Activated CD4-positive, alpha-beta memory T cell treated with anti-CD3 and anti-CD28 coated beads, Interleukin-2, amount 10 ng/mL, durations not matched to agents 7 days and 5 days (primary cell): ENCODE measurements at places on chromosomes 2 and 18.

GRCh38 chr2:111667001-111667400 lies 217.0 kb downstream of the ANAPC1 start:
- no peak overlapping the region for H3K4me3 ChIP-seq
- H3K27me3 ChIP-seq: peaks cover 15% of the 10 kb centered on the region
- no peak for DNase-seq
- no peaks in the 10 kb centered on the region for H3K36me3 ChIP-seq
- H3K27ac ChIP-seq: no peak overlapping the region

DNA sequence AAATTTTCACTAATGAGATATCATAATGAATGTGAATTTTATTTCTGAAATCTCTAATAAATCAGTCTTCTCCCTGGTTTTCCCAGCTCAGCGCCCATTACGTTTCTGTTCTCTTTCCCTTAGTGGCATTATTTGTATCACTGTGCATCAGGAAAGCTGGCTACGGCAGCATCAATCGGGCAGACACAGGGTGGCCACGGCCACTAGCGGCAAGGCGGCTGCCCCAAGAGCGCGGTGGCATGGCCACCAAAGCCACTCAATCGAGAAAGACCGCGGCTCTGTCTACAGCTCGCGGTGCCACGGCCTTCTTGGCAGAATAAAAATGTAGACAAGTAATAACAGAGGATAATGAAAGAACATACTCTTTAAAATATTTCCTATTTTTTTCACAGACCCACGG lies 168.0 kb downstream of the RPIA start:
- no peak for DNase-seq
- H3K36me3 ChIP-seq: no peaks in the 10 kb centered on the region
- no peaks in the 10 kb centered on the region for H3K4me1 ChIP-seq
- no peak overlapping the region for H3K4me3 ChIP-seq
- H3K27me3 ChIP-seq: peaks cover 29% of the 10 kb centered on the region

GRCh38 chr2:71784734-71785511 lies 331.6 kb downstream of the DYSF start:
- H3K36me3 ChIP-seq: no peaks in the 10 kb centered on the region
- DNase-seq: no peak
- no peak overlapping the region for H3K4me3 ChIP-seq
- H3K27ac ChIP-seq: no peak overlapping the region
- H3K27me3 ChIP-seq: no peaks in the 10 kb centered on the region
- H3K4me1 ChIP-seq: no peaks in the 10 kb centered on the region

DNA sequence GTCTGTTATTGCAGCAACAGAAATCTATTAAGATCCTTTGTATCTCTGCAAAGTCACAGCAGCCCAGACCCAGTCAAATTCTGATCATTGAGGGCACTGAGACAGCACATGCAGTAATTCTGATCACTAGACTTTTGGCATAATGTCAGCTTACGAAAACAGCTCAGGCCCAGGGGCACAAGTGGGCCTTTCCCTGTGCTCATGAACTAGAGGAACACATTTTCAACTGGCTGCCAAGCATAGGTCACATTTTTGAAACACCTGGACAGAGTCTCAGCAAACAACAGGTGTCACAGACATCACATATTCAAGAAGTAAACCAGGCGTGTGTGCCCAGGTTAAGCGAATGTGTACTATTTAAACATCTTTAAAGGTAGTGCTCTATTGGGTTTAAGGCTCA lies 13.7 kb downstream of the DOCK10 start:
- peaks cover 55% of the 10 kb centered on the region for H3K4me1 ChIP-seq
- no peak overlapping the region for H3K27ac ChIP-seq
- DNase-seq: no peak
- no peaks in the 10 kb centered on the region for H3K27me3 ChIP-seq

DNA sequence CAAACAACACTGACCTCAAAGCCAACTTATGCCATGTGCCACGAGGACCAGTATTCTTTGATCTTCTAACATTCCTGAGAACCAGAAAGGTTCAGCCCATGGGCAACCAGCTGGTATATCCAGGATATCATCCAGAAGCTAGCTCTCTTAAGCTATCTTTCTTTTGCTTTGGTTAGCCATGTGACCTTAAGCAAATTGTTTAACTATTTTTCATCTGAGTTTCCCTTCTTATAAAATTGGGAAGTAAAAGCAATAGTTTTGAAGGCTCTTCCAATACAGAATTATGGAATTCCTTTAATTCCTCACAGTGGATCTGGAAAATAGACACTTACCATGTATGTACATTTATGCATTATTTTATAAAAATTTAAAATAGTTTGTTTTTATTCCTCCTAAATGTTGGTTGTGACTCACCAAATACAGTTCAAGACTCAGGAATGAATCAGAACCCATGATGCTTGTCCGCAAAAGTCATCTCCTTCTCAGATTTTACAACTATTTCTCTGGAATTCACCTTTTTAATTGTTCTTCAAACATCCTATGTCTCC lies 435.7 kb downstream of the ZEB2 start:
- H3K4me1 ChIP-seq: peaks cover 10% of the 10 kb centered on the region
- H3K27ac ChIP-seq: no peak overlapping the region
- no peak overlapping the region for H3K4me3 ChIP-seq
- no peak for DNase-seq
- no peaks in the 10 kb centered on the region for H3K27me3 ChIP-seq

GRCh38 chr2:240320204-240320993 lies 115.1 kb upstream of the GPC1 start:
- no peaks in the 10 kb centered on the region for H3K4me1 ChIP-seq
- no peaks in the 10 kb centered on the region for H3K36me3 ChIP-seq
- DNase-seq: no peak
- H3K27me3 ChIP-seq: peaks cover 9% of the 10 kb centered on the region

- H3K4me3 ChIP-seq: no peak overlapping the region
- DNase-seq: no peak
- no peak overlapping the region for H3K27ac ChIP-seq
Measured at GRCh38 chr2:217878915-217879590, 123.7 kb downstream of the TNS1 start.

DNA sequence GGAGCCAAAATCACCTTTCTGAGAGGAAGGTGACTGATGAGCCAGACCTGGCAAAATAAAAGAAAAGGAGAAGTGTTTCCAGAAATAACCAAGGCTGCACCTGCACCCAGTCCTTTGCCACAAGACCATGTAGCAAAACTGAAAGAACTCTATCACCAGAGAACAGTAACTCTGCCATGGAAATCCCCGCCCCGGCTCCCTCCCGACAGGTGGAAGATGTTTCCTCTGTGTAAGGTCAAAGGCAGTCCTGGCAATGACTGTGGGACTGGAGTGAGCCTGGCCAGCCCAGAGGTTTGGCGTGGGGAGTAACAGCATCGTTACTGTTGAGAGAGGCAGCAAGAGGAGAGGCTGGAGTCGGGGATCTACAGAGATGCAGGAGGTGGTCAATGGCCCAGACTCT lies 42.3 kb downstream of the SPRED2 start:
- H3K4me1 ChIP-seq: peaks cover 26% of the 10 kb centered on the region
- H3K27me3 ChIP-seq: peaks cover 1% of the 10 kb centered on the region
- H3K27ac ChIP-seq: no peak overlapping the region
- no peaks in the 10 kb centered on the region for H3K36me3 ChIP-seq

DNA sequence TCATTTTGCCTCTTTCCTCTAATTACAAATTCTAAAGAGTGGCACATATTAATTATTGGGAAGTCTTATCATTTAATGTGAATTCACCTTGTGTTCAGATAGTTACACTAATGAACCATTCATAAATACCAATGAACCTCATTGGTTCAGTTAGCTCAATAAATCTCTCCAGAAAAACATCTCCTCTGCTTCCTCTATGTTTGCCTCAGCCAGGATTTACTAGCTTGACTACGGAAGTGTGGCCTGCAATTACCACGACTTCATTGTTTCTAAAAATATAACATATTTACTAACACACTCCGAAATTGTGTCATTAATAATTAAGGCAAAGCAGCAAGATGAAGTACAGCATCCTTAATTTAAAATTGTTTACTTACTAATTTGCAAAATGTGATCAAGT lies 103.3 kb downstream of the PLA2R1 start:
- peaks cover 7% of the 10 kb centered on the region for H3K27me3 ChIP-seq
- H3K4me1 ChIP-seq: peaks cover 9% of the 10 kb centered on the region
- H3K36me3 ChIP-seq: no peaks in the 10 kb centered on the region
- DNase-seq: no peak

DNA sequence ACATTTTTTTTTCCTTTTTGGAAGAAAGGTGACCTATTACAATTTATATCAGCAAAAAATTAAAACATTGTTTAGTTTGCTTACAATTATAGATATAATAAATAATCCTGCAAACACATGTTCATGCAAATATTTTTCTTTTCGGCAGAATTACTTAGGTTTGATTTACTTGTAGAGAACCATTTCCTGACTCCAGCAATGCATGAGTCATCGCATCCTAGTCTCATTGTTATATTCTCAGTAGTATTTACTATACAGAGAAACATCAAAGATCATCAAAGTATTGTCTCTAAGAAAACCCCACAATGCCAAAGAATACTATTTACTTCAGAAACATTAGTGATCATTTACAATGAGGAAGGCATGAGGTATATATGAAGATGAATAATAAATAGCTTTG lies 40.4 kb upstream of the MTIF2 start:
- no peak overlapping the region for H3K27ac ChIP-seq
- H3K36me3 ChIP-seq: no peaks in the 10 kb centered on the region
- peaks cover 22% of the 10 kb centered on the region for H3K4me1 ChIP-seq
- DNase-seq: no peak
- H3K4me3 ChIP-seq: no peak overlapping the region

GRCh38 chr2:134669731-134670669 lies 48.8 kb downstream of the TMEM163 start:
- peaks cover 12% of the 10 kb centered on the region for H3K27me3 ChIP-seq
- H3K27ac ChIP-seq: peak overlapping the region; percentile 81
- peak overlapping the region; percentile 22 for H3K4me3 ChIP-seq
- H3K4me1 ChIP-seq: peaks cover 85% of the 10 kb centered on the region

GRCh38 chr2:150608341-150608740 lies 120.9 kb upstream of the RND3 start:
- no peak overlapping the region for H3K4me3 ChIP-seq
- H3K4me1 ChIP-seq: no peaks in the 10 kb centered on the region
- H3K27ac ChIP-seq: no peak overlapping the region
- H3K36me3 ChIP-seq: no peaks in the 10 kb centered on the region
- H3K27me3 ChIP-seq: no peaks in the 10 kb centered on the region

- H3K4me3 ChIP-seq: no peak overlapping the region
- no peak overlapping the region for H3K27ac ChIP-seq
- DNase-seq: no peak
- H3K27me3 ChIP-seq: peaks cover 2% of the 10 kb centered on the region
Measured at GRCh38 chr2:6930923-6931647, 13.9 kb downstream of the RNF144A start.

GRCh38 chr2:25897506-25897905 lies 19.2 kb upstream of the ASXL2 start:
- H3K4me3 ChIP-seq: no peak overlapping the region
- no peak overlapping the region for H3K27ac ChIP-seq
- no peaks in the 10 kb centered on the region for H3K36me3 ChIP-seq
- no peaks in the 10 kb centered on the region for H3K4me1 ChIP-seq
- no peak for DNase-seq

- no peaks in the 10 kb centered on the region for H3K36me3 ChIP-seq
- no peak overlapping the region for H3K27ac ChIP-seq
- DNase-seq: no peak
- peaks cover 43% of the 10 kb centered on the region for H3K27me3 ChIP-seq
Measured at GRCh38 chr2:69957965-69958364, 3.5 kb downstream of the ASPRV1 start.

- H3K27me3 ChIP-seq: peaks cover 7% of the 10 kb centered on the region
- no peak overlapping the region for H3K27ac ChIP-seq
- no peaks in the 10 kb centered on the region for H3K36me3 ChIP-seq
- no peak for DNase-seq
Measured at GRCh38 chr2:206343816-206344215, 69.4 kb downstream of the ZDBF2 start.

DNA sequence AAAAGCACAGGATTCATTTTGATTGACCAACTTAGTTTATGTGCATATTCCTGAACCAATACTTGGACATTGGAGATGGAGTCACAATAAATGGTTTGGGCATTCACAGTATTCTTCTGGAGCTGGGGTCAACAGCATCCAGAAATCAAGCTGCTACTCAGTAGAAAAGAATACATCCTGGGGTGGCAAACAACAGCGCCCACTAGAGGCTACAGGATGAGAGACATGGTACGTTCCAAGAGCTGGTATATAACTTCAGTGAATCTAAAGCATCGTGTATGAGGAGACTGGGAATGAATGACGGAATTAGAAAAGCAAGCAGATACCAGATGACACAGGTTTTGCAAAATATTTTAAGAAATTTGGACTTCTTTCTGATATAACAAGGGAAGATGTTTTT lies 142.9 kb upstream of the FIGN start:
- H3K4me1 ChIP-seq: no peaks in the 10 kb centered on the region
- H3K27me3 ChIP-seq: no peaks in the 10 kb centered on the region
- no peak overlapping the region for H3K4me3 ChIP-seq

DNA sequence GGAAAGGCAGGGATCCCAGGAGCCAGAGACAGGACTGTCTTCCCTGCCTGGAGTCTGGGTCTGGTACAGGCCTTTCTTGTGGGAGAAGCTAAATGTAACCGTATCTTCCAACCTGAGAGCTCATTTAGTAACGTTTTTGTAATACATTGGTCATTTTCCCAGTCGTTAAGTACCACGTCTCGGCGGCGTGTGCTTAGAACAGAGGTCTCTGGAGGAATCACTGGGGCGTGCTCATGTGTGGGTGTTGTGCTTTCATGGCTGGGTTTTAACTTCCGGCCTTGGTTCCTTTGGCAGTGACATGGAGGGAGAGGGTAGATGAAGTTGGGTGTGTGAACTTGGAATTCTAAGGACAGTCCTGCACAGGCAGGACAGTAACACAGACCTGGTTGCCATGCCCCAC lies 79.7 kb downstream of the NCK2 start:
- H3K36me3 ChIP-seq: peaks cover 76% of the 10 kb centered on the region
- no peaks in the 10 kb centered on the region for H3K27me3 ChIP-seq
- peak overlapping the region; percentile 17 for H3K27ac ChIP-seq
- H3K4me3 ChIP-seq: no peak overlapping the region
- H3K4me1 ChIP-seq: peaks cover 82% of the 10 kb centered on the region
